ENCODE measurements at places on chromosomes 6 and 20.

GRCh38 chr20:8330319-8330784, 198.3 kb downstream of the PLCB1 start:
- no peak for DNase-seq

- DNase-seq: no peak
These were observed at the start of gene TRIM40 for GRCh38 chr6:30135757-30136156. Gene TRIM40 (plus strand): TSS chr6:30136140. CDS start chr6:30137037, 897 bp downstream.

DNA sequence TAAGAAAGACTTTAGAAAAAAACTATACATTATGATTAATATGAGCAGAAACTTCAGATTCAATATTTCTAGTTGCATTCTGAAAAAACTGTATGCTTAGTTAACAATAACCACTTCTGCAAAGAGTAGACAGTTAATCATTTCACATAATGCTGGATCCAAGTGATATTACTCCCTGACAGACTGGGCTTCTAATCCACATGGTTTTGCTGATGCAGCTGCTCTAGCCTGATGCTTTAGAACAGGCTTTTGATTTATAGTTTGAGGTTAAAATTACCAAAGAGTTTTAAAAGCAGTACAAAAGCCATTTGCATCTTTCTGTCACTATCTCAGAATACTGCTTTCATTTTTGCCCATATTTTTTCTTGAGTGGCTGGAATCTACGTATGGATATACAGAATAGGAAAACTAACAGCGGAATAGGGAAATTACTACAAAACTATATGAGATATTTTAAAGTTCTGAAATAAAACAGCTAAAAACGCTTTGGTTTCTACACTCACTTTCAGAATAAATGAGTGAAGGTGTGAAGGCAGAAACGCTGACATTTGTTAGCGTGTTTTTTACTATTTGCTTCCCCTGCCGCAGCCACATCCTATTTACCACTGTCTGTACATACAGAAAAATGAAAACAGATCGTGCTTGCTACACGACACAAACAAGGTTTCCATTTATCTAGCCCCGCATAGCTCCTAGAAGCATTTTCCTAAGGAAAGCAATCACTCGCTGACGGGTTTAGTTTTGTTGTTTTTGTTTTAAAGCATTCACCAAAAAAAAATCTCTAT, 61.7 kb downstream of the METTL24 start:
- DNase-seq: peak; percentile 23

DNA sequence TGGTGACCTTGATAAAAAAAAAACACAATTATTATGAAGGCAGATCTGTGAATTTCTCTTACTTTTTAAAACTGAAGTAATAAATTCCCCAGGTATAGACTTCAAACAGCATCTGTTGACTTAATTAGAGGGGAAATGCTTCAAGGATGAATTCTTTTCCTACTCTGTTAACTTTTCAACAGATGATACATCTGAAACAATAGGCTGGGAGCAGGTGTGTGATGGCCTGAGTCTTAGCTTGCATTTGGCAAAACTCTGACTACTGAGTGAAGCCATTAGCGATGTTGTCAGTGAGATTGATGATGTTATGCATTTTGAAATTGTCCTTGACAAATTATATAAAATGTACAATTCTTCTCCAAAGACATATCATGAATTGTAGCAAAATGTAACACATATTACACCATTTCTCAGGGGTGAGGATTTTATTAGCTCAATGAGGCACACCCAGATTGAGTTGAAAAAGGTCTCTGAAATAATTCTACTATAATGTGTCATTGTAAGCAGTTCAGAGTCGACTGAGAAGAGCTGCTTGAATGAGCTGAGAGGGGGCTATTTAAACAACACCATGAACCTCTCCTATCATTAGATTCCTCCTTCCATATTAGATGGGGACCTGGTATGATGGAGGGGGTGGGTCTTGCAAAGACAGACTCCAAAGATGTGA, 39.6 kb upstream of the OGFRL1 start:
- no peak for DNase-seq

GRCh38 chr20:22985239-22985778, 49.8 kb upstream of the SSTR4 start:
- DNase-seq: no peak

DNA sequence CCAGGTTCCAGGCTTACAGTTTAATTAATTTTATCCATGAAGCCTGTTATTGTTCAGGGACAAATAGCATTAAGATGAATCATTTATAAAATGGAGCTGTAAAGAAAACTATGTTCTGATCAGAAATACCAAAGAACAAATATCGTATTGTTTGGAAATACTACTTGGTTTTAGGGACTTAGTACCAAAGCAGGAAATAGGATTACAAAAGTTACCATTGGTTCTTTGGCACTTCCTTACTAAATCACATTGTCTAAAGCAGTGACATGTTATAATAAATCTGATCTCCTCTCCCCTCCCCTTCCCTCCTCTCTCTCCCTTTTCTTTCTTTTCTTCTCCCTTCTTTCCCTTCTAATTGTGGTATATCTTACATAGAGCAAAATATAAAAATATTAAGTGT, 29.6 kb downstream of the CRYBG1 start:
- DNase-seq: no peak

- DNase-seq: no peak
These were observed 151.3 kb downstream of the LCA5 start for GRCh38 chr6:79385893-79386292.

- DNase-seq: no peak
These were observed 4.3 kb downstream of the AKAP7 start for GRCh38 chr6:131139599-131139998.

- DNase-seq: no peak
These were observed 157.8 kb upstream of the AFDN start for GRCh38 chr6:167668754-167669552.

- no peak for DNase-seq
These were observed 244.4 kb downstream of the SLC24A3 start for GRCh38 chr20:19456595-19457395.

GRCh38 chr20:31699801-31700728, 22.6 kb downstream of the BCL2L1 start:
- DNase-seq: no peak

GRCh38 chr6:132063204-132063603, 112.0 kb upstream of the CCN2 start:
- no peak for DNase-seq

DNA sequence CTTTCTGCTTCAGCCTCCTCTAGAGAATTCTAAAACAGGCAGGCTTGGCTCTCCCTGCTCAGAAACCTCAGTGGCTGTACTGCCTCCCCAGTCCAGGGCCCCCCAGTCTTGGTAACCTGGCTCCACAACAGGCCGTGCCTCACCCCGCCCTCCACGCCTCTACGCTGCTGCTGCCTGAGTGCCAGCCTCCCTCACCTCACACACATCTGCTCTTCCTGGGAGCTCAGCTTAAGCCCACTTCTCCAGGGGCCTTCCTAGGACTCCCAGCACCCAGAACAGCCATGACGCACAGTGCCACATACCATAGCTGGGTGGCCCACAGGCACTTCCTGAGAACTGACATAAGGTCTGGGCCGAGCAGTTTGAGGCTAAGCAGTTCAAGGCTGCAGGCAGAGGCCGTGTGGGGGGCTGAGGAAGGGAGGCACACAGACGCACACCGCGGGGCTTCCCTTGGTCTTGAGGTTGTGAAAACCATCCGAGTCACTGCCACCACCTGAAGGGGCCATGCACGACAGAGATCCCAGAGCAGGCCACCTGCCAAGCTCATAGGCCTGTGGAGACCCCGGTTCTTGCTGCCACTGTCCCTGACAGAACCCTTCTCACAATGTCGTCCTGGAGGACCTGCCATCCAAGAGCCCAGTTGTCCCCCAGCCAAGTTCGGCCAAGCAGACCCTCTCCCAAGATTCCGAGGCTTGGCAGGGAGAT, 42.6 kb downstream of the DSTN start:
- no peak for DNase-seq

GRCh38 chr6:166743406-166744222, 116.6 kb upstream of the RPS6KA2 start:
- no peak for DNase-seq

DNA sequence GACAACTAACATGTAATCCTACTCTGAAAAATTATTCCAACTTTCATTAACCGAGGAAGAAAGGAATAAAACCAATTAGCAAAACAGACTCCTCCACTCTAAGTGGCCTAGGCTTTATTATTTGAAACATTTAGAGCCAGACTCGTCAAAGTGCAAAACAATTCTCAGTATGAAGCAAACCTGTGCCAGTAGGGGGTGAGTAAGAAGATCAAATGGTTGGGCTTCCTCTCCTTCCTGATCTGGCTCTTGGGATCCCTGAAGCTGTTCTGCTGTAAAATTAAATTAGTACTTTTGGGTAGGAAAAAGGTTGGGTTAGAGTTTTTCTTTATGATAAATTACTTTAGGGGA, 177.6 kb upstream of the MAN1A1 start:
- no peak for DNase-seq

GRCh38 chr6:148491638-148492251, 149.1 kb downstream of the SASH1 start:
- DNase-seq: no peak

DNA sequence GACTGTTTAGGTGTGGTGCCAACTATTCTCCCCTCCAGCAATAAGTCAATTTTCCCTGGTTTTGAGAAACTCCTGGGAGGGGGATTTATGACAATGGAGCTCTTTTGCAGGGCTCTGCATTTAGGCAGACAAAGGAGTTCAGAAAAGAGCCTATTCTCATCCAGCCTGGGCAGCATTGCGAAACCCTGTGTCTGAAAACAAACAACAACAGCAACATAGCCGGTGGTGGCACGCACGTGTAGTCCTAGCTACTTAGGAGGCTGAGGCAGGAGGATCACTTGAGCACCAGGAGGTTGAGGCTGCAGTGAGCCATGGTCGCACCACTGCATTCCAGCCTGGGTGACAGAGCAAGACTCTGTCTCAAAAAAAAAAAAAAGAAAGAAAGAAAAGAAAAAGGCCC, 6.4 kb downstream of the CLPS start:
- no peak for DNase-seq

DNA sequence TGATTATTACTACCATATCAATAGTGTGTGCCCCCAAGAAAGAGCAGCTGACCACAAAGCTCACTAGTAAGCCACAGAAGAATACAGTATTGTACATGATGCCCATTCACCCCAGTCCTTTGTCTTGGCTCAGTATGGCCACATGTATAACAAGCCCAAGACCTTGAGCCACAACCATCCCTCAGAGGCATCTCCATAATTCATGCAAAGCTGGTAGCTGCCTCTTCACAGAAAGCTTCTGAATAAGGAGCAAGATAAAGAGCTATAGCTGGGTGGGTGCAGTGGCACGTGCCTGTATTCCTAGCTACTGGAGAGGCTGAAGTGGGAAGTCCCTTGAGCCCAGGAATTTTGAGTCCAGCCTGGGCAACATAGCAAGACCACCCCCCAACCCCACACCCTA, 4.8 kb upstream of the BTN1A1 start:
- DNase-seq: no peak

DNA sequence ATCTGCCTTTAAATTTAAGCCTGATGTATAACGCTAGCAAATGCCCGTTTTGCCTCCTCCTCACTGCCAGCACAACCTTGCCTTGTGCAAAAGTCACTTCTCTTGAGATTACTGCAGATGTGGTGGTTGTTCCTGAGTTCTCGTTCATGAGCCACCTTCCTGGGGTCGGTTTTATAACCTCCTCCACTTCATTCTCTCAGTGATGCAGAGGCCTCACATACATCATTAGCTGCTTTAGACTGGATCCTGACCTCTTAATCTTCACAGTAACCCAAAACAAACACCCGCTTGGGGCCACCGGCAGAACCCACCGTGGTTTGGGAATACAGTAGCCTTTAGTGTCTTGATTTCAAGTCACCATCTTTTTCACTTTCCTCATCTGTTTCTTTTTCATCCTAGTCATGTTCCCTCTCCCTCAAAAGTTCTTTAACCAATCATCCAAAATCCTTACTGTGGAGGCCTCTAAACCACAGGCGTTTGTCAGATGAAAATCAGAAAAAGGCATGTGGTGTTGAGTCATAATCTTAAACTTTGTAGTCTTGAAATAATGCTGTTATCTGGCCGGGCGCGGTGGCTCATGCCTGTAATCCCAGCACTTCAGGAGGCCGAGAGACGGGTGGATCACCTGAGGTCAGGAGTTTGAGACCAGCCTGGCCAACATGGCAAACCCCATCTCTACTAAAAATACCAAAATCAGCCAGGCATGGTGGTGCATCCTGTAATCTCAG, 430.3 kb upstream of the SOX4 start:
- no peak for DNase-seq

- peak; percentile 4 for DNase-seq
These were observed 348 bp upstream of the AFDN start for GRCh38 chr6:167826230-167826895.

DNA sequence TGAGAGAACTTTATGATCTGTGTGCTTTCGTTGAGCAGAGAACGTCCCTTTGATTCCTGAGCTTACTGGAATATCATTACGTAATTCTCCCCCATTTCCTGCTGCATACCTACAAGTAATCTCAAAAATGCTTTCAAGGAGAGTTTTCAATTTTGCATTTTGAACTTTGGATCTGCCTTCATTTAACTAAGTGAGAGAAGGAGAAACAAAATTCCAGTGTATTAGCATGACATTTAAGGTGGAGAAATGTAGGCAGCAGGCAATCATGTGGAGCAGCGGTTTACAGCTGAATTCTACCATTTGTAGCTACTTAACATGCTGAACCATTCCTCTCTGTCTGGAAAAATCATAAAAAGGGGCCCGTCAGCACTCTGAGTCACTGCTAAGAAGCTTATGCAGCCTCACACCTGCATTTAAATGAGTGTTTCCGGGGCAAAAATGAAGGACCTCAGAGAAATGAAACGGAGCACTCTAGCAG, 451.5 kb downstream of the PLCB1 start:
- DNase-seq: no peak

DNA sequence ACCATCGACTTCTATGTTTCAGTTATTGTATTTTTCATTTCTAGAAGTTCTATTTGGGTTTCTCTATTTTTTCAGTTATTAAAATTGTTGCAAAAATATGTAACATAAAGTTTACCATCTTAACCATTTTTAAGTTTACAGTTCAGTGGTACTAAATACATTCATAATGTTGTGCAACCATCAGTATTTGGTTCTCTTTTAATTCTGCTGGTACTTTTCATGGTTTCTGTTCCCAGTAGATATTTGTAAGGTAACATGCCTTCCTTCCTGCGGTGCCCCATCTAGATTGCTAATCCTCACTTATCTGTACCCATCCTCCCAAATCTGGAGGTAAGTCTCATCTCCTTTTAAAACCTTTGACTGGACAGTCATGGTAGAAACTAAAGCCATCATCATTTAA, 47.9 kb downstream of the TGM2 start:
- DNase-seq: no peak

DNA sequence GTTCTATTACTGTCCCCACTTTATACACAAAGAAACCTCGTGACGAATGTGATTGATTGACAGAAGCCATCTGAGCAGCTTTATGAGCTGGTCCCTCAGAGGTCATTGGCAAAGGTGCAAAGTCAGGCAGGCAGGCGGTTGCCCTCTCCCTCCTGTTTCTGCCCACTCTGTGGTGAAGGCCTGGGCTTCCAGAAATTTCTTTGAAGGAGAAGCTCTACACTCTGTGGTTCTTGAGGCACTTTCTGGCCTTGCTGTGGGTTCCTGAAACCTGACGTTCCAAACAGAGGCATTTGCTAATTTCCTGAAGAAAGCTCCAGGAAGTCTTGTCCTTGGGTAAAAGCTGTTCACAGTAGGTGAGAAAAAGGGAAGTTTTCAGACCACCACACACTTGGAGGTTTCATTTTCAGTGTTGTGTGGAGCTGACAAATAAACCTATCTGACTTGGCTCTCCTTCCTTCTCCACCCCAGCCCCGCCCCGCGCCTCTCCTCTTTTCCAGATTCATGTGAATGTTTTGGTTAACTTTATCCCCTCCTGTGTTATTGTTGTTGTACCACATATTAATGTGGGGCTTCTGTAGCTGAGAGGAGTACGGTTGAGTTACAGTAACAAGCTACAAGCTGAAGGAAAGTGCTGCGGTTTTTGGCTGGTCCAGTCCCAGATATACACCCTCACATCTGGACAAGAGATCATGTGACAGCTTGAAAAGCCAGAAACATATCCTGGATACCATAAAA, 274.1 kb downstream of the CLIC5 start:
- no peak for DNase-seq
